ENCODE measurements at places on chromosomes 6 and 20.

DNA sequence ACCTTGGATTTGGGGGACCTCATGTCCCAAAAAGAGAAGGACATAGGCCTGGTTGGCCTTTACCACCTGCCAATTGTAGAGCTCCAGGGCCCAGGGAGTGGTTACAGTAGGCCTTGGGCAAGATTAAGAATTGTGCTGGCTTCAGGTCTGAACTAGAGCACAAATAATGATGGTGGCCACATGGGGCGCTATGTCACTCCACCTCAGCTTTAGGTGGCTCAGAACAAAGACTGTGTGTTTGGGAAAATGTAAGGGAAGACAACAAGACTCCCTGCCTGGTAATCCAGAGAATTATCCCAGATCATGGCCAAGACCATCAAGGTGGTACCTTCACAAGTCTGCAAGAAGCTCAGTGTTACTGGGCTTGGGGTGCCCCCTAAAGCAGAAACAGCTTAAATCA is 224.9 kb upstream of the OPRM1 start:
- DNase-seq, result no peak

- no peak for DNase-seq
Observed at GRCh38 chr20:15622368-15622767, 950.9 kb downstream of the KIF16B start.

DNA sequence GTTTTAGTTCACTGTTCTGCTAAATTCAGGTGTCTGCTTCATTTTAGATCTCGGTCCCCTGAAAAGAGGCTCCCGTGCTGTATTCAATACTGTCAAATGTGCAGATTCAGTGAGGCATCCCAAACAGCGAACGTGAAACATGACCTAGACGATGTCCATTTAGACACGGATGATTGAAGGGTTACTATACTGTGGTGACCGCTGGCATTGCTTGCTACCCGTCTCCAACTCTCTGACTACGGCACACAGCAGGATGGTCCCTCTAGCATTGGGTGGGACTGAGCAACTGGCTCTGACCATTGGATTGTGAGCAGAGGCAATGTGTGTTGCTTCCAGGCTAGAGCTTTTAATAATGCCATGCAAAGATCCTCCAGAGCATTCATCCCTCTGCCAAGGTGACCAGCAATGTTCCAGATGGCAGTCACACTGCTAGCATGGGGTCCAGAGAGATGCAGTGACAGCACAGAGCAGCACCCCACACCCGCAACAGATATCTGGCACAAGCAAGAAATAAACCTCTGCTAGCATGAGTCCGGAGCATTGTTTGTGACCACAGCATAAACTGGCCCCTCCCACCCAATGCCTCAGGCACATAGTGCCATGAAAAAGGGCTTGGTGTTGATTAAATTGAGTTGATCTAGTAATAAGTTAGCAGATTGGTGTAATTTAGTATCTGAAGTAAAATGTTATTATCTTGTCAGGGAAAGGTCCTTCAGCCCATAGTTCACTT is 9.0 kb downstream of the METTL24 start:
- no peak for DNase-seq

DNA sequence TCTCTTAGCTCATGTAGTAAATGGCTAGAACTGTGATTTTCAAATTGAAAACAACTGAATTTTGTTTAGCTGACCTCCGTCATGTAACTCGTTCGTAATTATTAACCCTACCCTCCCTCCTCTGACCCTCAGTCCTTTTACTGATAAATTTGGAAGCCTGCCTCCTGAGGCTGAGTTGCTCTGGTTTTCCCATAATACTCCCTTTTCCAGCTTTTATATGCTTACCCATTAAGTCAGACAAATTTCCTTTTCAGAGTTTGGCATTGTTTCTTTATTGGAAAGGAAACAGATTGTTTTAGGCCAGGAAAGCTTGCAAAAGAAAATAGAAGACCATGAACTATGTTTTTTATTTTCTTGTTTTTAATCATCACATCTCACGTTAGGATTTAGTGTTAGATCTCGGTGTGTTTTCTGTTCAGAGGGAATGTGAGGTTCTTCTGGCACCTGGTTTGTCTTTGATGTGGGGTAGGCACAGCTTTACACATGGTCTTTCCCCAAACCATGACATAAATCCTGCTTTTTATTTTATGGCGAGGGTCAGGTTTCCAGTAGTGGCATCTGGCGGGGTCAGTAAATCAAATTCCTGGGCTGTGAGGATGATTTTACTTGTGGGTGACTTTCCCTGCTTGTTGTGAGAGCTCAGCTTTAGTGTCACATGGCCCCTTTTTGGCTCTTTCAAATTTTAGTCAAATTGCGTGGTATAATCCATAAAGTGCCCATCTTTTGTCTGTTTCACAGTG is 24.5 kb downstream of the PLCB4 start:
- no peak for DNase-seq

DNA sequence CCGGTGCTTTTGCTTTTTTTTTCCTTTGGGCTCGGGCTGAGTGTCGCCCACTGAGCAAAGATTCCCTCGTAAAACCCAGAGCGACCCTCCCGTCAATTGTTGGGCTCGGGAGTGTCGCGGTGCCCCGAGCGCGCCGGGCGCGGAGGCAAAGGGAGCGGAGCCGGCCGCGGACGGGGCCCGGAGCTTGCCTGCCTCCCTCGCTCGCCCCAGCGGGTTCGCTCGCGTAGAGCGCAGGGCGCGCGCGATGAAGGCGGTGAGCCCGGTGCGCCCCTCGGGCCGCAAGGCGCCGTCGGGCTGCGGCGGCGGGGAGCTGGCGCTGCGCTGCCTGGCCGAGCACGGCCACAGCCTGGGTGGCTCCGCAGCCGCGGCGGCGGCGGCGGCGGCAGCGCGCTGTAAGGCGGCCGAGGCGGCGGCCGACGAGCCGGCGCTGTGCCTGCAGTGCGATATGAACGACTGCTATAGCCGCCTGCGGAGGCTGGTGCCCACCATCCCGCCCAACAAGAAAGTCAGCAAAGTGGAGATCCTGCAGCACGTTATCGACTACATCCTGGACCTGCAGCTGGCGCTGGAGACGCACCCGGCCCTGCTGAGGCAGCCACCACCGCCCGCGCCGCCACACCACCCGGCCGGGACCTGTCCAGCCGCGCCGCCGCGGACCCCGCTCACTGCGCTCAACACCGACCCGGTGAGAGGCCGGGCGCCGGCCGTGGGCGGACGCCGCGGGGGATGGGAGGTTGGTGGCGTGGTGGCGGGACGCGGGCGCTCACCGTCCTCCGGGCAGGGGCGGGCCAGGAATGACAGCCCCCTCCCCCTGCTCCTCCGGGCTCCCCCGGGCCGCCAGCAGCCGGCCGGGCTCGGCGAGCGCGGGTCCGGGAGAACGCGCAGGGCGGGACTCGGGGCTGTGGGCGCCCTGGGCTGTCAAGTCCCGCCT is 606 bp downstream of the ID4 start:
- DNase-seq, result no peak

DNA sequence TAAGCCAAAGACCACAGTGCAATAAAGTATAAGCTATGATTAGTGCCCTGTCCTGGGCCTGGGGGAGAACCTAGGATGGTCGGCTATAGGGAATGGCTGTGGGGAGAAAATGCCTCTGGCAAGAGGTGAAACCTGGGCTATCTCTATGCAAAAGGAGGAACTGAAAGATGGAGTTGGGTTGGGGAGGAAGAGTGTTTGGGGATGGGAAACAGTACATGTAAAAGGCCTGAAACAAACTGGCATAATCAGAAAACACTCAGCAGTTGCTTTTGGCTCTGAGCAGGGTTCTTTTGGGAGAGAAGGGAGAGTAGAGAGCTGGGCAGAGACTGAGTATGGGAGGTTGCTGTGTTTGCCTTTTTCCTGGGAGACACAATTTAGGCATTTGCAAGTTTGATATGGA is 31.9 kb upstream of the FUCA2 start:
- no peak for DNase-seq

GRCh38 chr6:1068068-1068467 is 243.8 kb upstream of the FOXQ1 start:
- no peak for DNase-seq

DNA sequence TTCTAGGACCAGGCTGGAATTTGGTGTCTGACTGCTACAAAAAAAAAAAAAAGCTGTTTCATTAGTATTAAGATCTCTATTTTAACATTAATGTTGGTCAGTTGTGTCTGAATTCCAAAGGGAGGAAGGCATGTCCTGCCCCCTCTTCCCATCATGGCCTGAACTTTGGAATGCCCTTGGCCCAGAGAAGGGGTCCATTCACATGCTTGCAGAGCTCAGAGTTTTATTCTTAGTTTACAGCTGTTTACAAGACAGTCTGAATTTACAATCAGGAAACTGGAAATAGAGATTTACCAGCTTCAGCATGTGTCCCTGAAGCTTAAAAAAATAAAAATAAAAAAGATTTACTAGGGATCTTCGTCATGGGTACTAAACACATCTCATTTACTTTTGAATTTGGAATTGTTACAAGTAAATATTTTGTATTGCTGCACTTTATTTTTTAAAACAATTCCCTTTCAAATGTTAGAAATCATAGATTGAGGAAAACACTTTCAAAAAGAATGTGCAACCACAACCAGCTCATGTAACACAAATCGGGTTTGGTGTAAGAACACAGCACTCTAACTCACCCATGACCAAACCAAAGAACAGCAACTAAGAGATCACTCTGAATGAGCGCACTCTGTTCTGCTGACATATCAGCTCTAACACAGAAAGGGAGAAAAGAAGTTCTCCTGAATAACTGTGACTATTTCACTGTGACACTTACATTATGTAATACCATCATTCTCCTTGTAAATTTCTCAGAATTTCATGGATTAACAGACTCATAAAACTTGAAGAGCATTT is 6.6 kb upstream of the SERPINB6 start:
- DNase-seq, result no peak

DNA sequence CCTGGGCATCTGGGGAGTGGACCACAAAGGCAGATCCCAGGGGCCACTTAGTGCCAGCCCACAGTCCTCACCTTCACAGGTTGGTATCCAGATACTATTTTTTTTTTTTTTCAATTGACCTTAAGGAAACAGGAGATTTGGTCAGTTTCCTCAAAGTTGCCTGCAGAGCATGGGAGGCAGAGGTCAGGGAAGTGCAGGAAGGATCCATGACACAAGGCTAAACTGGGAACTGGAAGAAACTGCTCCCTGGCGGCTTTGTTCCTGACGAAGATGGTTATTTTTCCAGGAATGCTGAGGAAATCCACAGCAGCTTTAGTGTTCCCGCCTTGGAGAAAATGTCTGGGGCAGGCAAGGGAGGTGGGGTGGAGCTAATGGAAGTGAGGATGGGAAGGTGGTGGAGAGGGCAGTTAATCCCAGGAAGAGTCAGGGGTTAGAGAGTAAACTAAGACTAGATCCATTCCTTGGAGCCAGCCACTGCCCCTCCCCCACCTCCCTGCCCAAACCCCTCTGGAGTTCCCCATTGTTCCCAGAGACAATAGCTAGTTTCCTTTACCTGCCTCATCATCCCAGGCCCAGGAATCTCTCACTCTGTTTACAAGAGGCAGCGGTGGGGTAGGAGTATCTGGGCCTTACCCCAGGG is 14.3 kb upstream of the MYMX start:
- DNase-seq, result no peak

DNA sequence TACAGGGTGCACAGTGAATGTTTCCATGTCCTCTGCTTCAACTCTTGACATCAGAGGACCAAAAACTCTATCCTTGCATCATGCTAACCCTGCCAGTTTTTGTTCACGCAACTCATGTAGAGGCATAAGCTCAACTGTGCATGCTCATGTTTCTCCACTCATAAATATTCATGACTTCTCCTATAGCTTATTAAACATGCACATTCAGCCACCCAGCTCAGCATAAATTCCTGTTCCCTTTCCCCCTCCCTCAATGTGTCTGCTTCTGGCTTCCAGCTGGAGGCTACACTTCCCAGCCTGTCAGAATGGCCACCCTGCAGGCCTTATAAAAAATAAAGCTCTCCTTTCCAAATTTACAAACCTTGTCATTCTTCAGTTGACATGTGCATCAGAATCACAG is 154.6 kb downstream of the KIF16B start:
- DNase-seq, result no peak

- DNase-seq, result no peak
Observed at GRCh38 chr6:167027772-167028171, 28.6 kb downstream of the CEP43 start.

GRCh38 chr20:32215147-32215546 is 7.5 kb downstream of the POFUT1 start:
- DNase-seq, result no peak

GRCh38 chr6:19752746-19753145 is 84.4 kb upstream of the ID4 start:
- no peak for DNase-seq

DNA sequence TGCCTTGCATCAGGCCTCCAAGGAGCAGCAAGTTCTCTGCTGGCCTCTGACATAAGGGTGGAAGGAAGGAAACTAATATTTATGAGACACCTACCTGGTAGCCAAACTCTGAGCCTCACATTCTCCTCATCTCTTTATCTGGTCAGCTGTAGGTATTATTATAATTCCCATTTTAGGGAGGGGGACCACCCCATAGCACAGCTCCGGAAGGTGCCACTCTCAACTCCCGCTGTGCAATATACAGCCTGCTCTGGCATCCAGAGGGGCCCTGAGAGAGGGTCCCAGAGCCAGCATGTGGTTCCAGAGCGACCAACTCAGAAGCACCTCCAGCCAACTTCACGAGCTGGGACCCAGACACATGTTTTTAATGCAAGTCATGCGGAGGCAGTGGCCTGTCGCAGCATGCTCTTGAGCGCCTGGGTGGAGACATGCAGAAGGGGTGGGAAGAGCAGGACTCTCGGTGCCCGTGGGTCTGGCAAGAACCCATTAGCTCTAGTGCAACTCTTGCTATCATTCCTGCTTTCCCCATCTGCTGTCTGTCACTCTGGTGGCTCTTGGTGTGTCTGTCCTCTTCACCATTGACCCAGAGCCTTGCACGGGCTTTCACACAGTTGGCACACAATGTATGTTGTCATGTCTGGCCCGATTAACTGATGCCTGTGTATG is 15.0 kb upstream of the MYMX start:
- no peak for DNase-seq

- DNase-seq, result no peak
Observed at GRCh38 chr6:81755551-81755950, 3.1 kb upstream of the TENT5A start.

GRCh38 chr20:50191065-50191543 is 474 bp downstream of the CEBPB start:
- DNase-seq, result peak; percentile 87

- DNase-seq, result no peak
Observed at GRCh38 chr6:99543968-99544367, 24.5 kb downstream of the CCNC start.

GRCh38 chr6:1609648-1610496 is at the start of gene FOXC1:
Gene FOXC1, plus strand, starts transcription at chr6:1609915. Its CDS starts 531 bp downstream, at chr6:1610446.
- DNase-seq, result peak; percentile 78

DNA sequence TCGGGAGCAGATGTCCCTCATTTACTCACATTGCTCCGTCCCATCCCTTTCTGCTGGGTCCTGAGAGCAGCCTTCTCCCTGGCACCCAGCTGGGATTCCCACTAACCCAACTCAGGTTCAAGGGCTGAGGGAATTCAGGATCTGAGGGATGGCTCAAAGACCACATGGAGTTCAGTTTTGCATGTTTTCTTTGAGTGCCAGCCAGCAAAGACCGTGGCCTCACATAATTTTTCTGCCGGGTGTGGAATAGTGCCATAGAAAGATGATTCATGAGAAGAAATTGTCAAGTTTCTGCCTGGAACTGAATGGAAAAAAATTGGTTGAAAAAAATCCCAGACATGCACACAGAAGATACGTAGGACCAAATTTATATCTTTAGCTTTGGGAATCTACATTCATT is 168.6 kb downstream of the CD83 start:
- DNase-seq, result no peak

GRCh38 chr6:17836293-17836692 is 129.6 kb upstream of the NUP153 start:
- no peak for DNase-seq

- DNase-seq, result no peak
Observed at GRCh38 chr6:9399916-9400315, 964.6 kb upstream of the SLC35B3 start.

GRCh38 chr6:32439139-32439538 is 548 bp upstream of the HLA-DRA start:
- DNase-seq, result no peak
